ENCODE measurements at places on chromosomes 1 and 21.

GRCh38 chr1:31257213-31257612 is 17.5 kb upstream of the NKAIN1 start:
- DNase-seq, result no peak

DNA sequence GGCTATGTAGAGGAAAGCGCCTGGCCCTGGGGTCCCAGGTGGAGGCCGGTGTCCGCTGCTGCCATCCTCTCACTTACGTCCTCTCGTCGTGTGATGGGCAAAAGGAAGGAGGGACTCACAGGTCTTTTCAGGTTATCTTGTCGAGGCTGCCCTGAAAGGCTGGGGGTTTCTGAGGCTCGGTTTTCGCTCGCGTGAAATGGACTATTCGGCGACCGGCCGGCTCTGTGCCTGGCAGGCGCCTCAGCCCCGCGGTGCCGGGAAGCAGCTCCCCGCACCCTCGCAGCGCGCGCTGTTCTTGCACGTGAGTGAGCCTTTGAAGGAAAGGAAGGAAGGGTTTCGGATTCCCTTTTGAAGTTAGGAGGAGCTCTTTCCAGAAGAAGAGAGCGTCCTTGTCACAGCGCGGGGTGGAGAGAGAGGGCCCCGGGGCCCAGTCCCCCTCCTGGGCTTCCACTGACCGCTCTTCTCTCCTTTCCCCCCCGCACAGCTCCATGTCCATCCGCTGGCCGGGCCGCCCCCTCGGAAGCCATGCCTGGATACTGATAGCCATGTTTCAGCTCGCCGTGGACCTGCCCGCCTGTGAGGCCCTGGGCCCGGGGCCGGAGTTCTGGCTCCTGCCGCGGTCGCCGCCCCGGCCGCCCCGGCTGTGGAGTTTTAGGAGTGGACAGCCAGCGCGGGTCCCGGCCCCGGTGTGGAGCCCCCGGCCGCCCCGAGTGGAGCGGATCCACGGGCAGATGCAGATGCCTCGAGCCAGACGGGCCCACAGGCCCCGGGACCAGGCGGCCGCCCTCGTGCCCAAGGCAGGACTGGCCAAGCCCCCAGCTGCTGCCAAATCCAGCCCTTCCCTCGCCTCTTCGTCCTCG is 57.2 kb downstream of the AJAP1 start:
- DNase-seq, result no peak

DNA sequence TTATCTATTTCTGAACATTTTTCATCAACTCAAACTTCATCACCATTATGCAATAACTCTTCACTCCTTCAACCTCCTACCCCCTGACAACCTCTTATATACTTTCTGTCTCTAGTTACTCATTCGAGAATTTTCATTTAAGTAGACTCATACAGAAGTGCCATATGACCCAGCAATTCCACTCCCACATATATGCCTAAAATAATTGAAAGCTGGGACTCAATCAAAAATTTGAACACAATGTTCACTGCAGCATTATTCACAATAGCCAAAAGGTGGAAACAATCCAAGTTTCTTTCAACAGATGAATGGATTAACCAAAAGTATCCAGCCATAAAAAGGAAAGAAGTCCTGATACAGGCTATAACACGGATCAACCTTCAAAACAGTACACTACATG is 24.1 kb downstream of the COL11A1 start:
- no peak for DNase-seq

DNA sequence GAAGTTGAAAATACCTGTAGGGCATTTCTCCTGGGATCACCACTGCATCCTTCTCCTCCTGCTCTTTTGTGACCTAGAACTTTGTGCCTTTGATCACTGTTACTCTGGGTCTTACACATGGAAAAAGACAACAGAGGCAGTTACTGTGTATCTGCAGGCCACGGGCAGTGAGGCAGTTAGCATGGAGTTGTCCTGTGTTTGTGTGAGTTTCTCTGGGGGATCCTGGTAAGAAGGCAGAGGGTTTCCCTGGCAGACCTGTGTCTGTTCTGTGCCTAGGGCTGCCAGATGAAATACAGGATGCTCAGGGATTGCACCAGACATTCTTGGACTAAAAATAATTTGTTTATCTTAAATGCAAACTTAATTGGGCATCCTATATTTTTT is 44.4 kb upstream of the SCCPDH start:
- DNase-seq, result no peak

DNA sequence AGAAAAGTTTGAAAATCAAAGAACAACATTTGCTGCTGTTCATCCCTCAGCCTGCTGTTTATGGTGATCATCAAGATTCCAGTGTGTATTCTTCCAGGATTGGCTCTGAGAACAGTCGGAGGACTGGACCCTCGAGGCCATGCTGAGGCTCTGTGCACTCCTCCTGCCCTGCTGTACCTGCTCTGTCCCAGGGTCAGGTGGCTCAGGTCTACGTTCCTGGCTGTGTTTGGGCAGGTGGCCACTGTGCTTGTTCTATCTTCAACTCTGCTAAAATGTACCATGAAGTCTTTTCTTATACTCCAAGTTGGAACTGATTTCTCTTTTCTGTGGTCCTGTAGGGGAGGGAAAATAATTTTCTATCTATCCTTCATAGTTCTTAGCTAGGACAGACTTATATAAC is 175.9 kb downstream of the RWDD3 start:
- no peak for DNase-seq

DNA sequence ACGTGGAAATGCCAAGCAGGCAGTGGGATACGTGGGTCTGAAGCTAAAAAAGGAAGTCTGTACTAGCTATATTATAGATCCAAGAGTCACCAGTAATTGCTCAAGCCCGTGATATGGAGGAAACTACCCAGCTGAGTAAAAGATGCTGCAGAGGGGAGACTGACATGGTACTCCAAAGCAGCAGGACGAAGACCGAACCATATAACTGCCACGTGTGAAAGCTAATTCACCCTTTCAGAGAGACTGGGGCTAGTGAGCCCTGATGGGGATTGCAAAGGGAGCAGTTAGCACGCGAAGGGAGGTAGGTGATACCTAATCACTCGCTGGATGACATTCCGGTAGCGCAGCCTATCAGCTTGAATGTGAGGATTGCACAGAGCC is 316 bp downstream of the AP4B1 start:
- DNase-seq, result peak; percentile 61

DNA sequence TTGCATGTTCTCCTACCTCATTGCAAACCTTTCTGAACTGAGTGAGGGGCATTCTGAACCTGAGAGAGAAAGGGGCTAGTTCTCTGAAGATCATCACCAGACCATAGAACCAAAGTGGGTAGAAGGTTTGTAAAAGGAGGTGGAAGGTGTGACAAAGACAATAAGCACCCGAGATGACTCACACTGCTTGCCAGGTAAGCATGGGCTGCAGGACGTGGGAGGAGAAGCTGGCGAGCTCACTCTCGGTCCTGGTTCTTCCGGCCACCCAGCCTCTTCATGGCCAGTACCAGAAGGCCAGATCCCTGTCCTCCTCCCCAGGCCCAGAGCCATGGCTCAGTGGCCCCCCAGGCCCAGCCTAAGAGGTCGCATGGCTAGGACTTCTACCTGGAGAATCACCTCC is 128.3 kb downstream of the TMEM53 start:
- DNase-seq, result no peak

DNA sequence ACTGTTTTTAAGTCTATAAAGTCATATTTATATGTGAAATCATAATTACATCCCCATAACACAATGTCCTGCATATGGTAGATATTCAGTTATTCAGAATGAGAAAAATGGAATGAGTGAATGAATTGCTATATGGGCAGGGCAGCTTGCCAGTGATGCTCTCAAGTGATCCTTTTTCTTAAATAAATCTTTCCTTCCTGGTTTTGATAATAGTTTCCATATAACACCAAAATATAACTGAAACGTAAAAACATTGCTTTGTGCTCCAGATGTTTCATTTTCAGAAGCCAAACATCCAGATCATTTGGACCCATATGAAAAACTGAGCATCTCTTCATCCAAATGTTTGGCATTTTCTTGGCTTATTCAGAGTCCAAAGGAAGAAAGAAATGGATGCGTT is 30.2 kb upstream of the RGS8 start:
- no peak for DNase-seq

DNA sequence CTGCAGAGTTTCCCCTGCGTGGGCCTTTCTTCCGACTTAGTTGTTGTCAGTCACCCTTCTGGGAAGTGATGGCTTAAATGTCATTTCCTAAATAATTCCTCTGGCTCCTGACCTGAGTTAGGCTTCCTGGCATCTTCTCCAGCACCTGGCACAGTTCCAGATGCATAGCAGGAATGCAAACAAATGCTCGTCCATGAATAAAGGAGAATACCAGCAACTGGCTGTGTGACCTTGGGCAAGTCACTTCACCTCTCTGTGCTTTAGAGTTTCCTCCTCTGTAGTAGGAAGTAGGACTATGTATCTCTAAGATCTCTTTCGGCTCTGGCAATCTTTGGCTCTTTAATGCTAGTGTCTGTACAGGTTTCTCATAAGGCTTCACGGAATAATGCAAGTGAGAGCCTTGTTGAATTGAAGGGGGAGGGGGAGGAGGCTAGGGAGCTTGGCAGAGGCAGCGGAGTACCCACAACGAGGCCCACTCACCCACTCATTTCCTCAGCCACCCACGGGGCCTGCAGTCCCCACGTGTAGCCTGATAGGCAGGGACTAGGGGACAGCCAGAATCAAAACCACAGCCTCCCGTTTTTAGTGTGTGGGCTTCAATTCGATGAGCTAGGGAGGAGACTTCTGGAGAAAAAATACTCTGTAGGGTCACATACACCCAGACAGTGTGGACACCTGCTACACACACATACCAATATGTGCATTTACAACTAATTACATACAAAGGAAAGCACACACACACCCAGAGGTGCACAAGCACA is 48.1 kb downstream of the TENT5C start:
- no peak for DNase-seq

GRCh38 chr1:71835442-71835813 is 446.9 kb downstream of the NEGR1 start:
- DNase-seq, result no peak

GRCh38 chr1:206873603-206874188 is 8.3 kb downstream of the IL20 start:
- no peak for DNase-seq

- DNase-seq, result no peak
Observed at GRCh38 chr21:42640486-42640885, 12.9 kb upstream of the PDE9A start.

DNA sequence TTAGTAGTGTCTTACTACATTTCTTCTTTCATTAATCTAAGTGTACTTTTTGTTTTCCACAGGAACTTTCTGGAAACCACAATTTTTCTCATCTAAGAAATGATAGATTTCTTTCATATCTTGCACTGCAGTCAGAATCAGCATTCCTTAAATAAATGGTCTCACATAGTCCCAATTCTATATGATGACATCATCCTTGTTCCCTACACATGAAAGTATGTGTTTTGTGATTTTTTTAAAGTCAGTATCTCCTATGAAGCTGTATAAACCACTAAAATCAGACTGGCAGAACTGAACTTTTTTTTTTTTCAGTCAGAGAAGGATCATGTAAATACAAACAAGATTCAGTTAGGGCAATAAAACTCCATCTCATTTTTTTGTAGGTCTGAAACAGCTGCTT is 742.6 kb upstream of the CXADR start:
- no peak for DNase-seq

GRCh38 chr1:226318471-226318870 is 9.5 kb upstream of the LIN9 start:
- DNase-seq, result no peak

DNA sequence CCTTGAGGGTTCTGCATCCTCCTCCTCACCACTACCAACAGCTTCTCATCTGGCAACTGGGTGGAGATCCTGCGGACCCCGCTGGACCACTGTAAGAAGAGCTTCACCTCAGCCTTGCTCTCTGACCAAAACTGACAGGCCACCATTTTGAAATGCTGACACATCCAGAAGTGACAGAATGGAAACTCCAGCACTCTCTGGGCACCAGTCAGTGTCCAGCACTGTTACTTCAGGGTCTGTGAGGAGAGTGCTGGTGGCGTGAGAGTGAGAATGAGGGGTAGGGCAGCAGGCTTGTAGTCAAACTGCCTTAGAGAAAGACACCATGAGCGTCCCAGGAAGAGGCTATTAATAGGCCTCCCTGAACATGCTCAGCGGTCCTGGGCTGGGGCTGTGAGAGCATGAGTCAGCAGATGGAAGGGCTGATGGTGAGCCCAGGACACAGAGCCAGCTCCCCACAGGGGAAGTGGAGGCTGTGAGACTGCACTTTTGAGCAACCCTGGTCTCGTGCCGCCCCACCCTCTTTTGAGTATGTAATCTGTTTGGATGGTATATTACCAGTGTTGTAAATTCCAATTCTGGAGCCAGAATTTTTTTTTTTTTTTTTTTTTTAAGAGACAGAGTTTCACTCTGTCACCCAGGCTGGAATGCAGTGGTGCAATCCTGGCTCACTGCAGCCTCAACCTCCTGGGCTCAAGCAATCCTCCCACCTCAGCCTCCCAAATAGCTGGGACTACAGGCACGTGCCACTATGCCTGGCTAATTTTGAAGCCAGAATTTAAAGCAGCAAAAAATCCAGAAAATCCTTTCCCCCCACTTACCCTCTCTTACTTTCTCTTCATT is 34.4 kb upstream of the SLC30A1 start:
- DNase-seq, result no peak

- no peak for DNase-seq
Observed at GRCh38 chr1:167452483-167452882, 65.8 kb downstream of the CD247 start.

GRCh38 chr1:55214934-55215193 is 300 bp downstream of the USP24 start:
- peak; percentile 51 for DNase-seq

- no peak for DNase-seq
Observed at GRCh38 chr1:97570691-97571090, 350.1 kb downstream of the DPYD start.

DNA sequence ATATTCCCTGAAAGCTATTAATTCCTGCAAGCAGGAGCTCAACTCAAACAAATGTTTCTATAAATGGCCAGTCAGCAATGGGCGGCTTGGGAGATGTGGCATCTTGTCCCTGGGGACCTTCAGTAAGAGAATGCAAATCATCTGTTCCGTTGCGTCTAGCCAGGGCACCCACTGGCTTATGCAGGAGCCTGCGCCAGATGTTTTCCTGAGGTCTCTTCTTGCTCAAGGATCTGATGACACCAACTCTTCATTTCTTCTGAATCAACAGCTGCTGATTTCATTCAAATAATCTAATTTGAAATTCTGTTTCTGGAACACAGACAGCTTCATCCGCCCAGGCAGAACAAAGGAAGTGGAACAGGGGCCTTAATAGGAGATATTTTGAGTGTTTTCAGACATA is 70.0 kb upstream of the AJAP1 start:
- no peak for DNase-seq

GRCh38 chr1:52603630-52604029 is 1.5 kb downstream of the GPX7 start:
- DNase-seq, result no peak
